ENCODE measurements at places on chromosomes 16 and 17.

DNA sequence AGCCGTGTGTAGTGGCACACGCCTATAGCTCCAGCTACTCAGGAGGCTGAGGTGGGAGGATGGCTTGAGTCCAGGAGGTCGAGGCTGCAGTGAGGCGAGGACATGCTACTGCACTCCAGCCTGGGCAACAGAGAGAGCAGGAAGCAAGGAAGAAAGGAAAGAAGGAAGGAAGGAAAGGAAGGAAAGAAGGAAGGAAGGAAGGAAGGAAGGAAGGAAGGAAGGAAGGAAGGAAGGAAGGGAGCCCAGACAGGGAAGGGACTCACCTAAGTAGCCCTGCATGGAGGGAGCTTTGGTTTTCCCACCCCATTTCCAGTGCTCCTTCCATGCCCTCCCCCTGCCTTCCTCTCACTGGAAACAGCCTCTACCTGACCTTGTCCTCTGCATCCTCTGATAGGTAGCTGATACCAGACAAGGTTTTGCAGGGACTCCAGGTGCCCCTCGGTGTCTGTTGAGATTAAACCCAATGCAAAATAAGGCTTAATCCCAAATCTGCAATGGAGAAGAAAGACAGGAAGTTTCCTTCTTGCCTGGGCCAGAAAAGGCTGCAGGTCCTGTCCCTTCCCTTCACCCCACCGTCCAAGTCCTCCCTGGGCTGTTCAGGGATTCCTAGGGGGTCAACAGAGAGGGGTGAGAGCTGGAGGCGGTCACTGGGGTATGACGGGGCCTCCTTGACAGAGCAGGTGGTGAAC is 21.5 kb upstream of the CA4 start:
- DNase-seq = no peak

- DNase-seq = no peak
Measured at GRCh38 chr17:45398800-45399199, 33.9 kb downstream of the ARHGAP27 start.

DNA sequence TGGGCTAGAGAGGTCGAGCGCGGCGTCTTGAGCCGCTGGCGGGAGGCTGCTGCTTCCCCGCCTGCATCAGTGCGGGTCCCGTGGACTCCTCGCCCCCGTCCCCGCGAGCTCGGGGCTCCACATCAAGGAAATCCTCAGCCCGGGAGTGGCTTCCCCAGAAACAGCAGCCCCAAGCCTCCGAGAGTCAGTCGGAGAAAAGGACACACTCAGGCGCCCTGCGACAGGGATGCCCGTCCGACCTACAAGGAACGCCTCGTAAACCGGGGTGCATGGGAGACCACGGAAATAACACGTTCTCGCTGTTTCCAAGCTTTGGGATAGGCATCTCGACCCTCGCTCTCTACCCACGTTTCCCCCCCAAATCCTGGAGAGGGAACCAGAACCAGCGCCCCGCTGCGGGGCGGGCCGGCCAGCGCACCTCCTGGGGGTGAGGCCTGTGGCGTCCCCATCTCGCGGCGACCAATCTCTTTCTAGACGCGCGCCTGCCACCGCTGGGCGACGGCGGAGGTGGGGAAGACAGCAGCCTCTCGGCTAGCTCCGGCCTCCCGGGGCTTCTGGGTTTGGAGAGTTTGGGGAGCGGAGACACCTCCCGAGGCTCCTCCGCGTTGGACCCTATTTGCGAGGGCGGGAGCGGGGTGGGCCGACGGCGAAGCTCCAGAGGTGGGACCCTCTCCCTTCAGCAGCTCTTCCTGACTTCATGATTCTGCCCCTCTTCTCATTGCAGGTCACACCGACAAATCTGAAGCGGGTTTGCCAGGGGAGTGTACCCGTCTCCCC is 759 bp upstream of the TP53I13 start:
- DNase-seq = no peak

- no peak for DNase-seq
Measured at GRCh38 chr17:82065638-82066303, at the start of gene DUS1L. TSS of gene DUS1L (minus strand) at chr17:82065804. CDS start at chr17:82065059, 745 bp downstream.

GRCh38 chr16:84199861-84200260 is 8.9 kb downstream of the ADAD2 start:
- DNase-seq = no peak

DNA sequence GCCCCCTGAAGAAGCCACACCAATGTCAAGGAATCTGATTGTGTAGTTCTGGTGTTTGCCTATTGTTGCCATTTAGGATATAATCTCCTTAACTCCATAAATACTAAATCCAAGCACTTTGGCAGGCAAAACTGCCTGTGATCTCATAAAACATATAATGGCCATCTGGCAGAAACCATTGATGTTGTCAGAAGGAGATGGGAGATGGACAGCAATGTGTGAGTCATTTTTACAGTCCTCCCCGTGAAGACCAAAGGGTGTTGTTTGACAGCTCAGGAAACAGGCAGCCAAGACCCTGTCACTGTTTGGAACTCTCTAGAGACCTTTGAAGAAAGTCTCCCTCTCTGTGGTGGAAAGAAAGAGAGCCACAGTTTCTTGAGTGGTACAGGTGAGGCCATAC is 454.1 kb downstream of the HS3ST3B1 start:
- no peak for DNase-seq

GRCh38 chr16:78133919-78134318 is 34.5 kb downstream of the WWOX start:
- no peak for DNase-seq

GRCh38 chr16:11916524-11917285 is 949 bp upstream of the GSPT1 start:
- no peak for DNase-seq

DNA sequence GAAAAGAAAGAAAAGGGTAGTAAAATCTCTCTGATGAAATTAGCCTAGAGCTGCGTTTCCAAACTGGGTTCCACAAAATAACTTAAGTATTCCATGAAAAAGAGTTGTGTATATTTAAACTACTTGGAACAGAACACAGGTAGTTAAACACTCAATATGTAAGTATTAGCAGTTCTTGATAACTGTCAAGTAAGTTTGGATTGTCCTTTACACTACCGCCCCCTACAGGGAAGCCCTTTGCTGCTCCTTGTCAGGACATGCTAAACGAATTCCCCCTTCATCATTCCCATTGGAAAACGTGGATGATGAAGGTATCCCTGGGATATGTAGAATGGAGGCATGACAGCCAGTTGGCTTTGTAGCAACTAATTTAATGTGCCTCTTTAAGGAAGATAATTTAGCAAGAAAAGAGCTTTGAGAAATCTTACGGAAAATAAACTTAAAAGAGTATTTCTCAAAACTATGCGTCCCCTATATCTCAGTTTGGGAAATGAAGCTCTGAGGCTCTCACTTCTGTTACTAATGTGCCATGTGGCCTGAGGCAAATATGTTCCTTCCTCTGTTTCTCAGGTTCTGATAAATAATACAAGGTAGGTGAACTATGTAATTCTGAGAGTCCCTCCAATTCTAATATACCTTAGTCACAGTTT is 18.8 kb downstream of the NCBP3 start:
- DNase-seq = no peak

- no peak for DNase-seq
Measured at GRCh38 chr16:13680021-13680889, 239.7 kb upstream of the ERCC4 start.

GRCh38 chr16:58756650-58757332 is 22.7 kb upstream of the GOT2 start:
- no peak for DNase-seq

DNA sequence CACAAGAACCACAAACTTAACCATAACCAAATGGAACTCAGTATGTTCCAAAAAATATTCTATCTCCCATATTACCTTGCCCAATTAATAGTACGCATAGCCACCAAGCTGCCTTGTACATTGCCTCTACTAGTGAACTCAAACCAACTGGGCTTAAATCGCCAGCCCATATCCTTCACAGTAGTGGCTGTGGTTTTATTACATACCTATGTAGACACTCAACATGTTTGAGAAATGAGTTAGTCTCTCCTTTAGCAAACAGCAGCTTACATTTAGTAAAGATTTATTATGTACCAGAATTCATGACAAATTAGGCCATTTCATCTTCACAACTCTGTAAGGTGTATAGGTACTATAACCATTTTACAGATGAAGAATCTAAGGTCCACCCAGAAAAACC is 41.4 kb downstream of the GRB2 start:
- DNase-seq = no peak

- DNase-seq = no peak
Measured at GRCh38 chr17:82170412-82170961, 42.2 kb downstream of the CCDC57 start.

DNA sequence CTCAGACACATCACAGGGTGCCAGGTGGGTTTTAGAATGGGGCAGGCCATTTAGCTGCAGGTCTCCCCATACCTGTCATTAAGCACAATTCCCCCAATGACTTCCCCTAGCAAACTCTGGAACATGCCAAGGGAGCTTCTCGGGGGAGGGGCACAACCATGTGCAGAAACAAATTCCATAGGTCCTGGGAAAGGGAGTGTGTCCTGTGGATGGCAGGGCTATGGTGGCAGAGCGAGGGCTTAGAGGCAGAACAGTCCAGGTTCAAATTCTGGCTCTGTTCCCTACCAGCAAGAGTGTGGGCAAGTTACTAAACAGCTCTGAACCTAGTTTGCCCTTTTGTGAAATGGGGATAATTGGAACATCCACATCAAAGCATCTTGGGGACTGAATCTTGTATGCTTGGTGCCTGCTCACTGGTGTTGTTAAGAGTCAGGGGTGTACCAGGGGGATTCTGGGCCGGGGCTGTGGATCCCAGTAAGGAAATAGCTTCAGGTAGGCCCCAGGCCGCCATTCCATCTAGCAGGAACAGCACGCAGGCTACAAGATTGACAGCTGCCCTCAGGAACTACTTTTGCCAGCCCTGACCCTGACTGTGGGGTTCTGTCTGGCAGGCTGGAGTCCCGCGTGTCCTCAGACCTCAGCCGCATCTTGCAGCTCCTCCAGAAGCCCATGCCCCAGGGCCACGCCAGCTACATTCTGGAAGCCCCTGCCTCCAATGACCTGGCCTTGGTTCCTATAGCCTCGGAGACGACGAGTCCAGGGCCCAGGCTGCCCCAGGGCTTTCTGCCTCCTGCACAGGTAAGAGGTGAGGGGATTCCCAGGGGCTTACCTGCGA is 5.6 kb upstream of the DCAF7 start:
- DNase-seq = no peak

- DNase-seq = no peak
Measured at GRCh38 chr16:71492786-71493185, 3.7 kb upstream of the ZNF19 start.

DNA sequence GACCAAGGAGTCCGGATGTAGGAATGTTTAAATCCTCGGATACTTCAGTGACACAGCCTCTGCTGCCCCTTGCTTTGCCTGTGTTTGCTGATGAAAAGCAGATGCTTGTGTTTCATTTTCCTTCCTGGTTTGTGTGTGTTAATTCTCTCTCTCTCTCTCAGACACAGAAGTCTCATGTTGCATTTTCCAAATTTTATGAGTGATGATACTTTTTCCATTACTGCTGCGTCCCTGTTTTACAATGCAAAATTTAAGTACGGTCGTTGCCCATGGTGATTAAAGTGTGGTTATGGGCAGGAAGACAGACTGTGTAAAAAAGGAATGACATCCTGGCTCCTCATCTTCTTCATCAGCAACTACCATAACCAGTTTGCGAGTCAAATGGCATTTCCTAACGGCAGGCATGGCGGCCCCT is 5.7 kb downstream of the RMI2 start:
- DNase-seq = no peak

DNA sequence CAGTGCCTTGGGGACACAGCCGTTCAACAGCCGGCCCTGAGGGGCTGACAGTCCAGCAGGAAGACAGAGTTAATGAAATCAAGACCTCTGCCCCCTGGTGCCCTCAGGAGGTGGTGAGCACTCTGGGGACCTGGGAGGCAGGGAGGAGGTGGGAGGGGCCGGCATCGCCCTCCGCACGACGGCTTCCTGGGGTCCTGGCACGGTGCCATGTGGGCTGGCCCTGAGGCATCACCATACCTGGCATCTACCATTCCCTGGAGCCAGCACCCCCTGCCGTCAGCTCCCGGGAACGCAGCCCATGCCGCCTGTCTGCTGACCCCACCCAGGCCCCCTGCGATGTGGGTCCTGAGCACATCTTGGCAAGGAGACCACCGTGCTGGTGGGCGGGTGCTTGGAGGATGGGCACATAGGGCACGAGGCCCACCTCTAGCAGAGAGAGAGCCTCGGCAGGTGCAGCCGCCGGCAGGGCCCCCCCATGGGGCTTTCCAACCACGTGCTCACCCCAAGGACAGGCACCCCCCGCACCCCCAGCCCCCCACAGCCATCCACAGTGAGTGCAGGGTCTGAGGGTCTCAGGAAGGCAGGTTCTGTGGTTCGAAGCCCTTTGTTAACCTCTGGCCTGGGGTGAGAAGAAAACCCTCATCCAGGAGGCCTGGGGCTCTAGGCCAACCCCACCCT is 52.5 kb downstream of the ZFPM1 start:
- DNase-seq = no peak

- peak; percentile 69 for DNase-seq
Measured at GRCh38 chr17:74452841-74453661, 13.4 kb upstream of the CD300A start.

- DNase-seq = no peak
Measured at GRCh38 chr16:48446534-48446920, 61.3 kb upstream of the SIAH1 start.

DNA sequence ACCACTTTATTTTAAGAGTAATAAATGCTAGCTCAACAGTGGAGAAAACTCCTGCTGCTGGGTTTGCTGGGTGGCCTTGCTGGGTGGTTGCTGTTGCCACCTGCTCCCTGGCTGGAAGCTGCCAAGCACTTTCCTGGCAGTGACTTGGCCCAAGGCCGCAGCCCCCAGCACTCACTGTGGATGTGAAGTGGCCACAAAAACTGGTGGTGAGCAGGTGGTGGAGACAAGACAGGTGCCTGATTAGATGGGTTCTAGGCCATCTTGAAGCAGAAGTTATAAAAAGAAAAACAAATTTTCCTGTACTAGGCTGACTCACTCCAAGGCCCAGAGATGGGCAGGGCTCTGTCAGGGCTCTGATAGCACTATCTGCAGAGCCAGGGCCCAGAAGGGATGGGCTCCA is 224.7 kb upstream of the NLRP1 start:
- DNase-seq = no peak

DNA sequence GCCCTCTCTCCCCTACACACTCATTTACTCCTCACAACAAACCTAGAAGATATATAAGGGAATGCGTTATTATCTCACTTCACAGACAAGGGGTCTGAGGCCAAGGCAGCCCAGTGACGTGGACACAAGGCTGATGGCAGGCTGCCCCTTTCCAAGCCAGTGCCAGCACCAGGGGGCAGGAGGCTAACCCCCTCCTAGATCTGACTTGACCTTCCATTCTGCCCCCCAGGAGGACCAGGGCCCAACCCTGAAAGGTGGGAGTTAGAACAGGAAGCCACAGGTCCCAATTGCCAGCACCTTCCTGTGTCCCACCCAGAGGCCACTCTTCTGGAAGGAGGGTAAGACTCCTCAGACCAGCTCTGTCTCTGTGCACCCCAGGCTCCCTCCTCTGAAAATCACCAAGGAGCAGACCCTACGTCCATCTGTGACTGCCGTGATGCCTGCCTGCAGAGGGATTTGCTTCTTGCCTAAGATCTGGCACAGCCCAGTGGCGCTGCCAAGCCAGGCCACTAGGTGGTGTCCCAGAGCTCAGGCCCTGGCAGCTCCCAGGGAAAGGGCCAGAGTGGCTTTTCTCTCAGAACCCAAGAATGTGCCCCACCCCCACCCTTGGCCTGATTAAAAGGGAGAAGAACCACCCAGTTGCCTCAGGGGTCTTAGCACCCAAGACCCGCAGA is 42.4 kb upstream of the MRPS23 start:
- DNase-seq = no peak
